ENCODE measurements at places on chromosomes 16 and 17.

- no peak for DNase-seq
Observed at GRCh38 chr17:2932946-2933345, 130.5 kb downstream of the OR1D5 start.

DNA sequence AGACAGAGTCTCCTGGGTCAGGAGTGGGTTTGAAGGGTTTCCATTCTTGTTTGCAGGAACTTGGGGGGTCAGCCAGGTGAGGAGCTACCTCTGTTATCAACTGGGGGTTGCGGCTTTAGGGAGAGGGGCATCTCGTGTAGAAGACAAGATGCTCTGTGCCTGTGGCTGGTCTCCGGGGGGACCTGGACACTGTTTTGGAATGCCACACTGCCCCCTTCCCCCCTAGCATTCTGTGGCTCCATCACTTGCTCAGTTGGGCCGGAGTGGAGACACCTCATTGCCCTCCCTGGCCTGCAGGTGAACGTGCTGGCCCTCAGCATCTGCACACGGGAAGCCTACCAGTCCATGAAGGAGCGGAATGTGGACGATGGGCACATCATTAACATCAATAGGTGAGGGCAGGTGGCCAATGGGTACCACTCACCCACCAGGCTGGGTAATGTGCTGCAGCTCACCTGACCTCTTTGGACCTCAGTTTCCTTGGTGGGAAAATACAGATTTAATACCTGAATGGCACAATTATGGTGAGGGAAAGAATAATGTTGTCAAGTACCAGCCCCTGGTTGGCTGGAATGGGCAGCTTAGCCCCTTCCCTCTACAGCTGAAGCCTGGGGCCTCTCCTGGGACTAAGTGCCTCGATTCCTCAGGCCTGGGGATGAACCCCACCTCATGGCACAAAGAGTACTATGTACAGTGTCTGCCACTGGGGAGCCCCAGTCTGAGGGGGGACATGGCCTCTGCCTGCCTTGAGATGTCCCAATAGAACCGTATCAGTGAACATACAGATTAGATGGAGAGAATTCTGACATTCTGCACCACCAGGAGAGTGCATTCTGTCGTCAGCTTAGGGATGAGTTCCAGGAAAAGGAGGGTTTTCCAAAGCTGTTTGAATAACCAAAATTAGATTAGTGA, 3.3 kb upstream of the MRM1 start:
- DNase-seq: no peak

DNA sequence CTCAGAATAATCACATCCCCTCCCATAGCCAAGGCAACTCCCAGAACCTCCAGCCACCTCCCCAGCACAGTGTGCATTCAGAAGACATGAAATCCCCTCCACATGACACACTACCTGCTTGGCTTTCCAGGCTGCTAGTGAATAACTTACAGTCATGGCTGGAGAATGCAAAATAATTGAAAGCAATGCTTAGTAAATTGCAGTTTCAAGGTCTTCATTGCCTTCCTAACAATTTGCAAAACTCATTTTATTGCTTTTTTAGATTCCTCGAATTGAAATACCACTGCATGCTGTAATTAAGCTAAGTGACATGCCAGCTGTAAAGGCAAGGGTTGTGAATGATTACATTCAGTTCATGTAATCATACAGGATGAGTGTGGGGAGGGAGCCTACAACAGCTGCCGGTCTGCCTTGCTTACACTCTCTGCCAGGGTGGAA, 29.0 kb upstream of the HOXB13 start:
- DNase-seq: no peak

GRCh38 chr17:41657176-41657754, 31.4 kb upstream of the EIF1 start:
- no peak for DNase-seq

GRCh38 chr17:59825533-59826322, 67.0 kb downstream of the TUBD1 start:
- DNase-seq: no peak

DNA sequence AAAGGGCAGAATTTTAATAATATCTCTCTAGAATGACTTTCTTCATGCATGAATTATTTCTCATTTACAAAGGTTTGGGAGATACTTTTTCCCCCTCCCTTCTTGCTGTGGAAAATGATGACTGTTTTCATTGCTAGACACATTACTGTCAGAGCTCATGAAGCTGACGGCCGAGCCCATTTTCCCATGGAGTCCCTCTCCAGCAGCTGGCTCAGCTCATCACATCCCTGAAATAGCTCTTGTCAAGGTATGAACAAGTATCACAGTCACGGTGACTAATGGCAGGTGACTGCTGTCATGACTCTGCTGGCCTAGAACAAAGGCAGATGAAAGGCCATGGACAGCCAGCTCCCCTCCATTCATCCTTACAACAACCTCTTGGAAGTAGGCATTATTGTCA, 208.1 kb downstream of the ABCC12 start:
- no peak for DNase-seq

- no peak for DNase-seq
Observed at GRCh38 chr16:88686062-88686438, 257 bp downstream of the SNAI3 start.

GRCh38 chr16:88633684-88634140, 4.7 kb upstream of the IL17C start:
- DNase-seq: no peak

DNA sequence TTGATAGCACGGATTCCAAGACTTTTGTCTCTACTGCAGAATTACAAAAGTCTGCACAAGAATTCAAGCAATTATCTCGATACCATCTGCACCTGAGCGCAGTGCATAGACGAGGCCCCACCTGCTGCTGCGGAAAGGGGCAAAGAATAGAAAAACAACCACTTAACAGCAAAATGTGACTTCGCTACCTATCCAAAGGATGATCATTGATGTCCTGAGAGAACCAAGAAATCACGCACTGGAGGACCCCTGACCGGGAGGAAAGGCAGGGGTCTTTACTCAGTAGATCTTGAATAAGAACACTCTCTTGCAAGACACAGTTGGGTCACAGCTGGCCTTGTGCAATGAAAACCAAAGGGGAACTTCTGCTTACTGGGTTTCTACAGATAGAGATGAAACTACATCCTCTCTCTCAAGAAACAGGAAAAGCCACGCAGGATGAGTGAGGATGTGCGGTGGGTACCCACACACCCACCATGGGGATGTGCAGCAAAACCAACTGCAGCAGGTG, 147.4 kb upstream of the RPH3AL start:
- DNase-seq: no peak

DNA sequence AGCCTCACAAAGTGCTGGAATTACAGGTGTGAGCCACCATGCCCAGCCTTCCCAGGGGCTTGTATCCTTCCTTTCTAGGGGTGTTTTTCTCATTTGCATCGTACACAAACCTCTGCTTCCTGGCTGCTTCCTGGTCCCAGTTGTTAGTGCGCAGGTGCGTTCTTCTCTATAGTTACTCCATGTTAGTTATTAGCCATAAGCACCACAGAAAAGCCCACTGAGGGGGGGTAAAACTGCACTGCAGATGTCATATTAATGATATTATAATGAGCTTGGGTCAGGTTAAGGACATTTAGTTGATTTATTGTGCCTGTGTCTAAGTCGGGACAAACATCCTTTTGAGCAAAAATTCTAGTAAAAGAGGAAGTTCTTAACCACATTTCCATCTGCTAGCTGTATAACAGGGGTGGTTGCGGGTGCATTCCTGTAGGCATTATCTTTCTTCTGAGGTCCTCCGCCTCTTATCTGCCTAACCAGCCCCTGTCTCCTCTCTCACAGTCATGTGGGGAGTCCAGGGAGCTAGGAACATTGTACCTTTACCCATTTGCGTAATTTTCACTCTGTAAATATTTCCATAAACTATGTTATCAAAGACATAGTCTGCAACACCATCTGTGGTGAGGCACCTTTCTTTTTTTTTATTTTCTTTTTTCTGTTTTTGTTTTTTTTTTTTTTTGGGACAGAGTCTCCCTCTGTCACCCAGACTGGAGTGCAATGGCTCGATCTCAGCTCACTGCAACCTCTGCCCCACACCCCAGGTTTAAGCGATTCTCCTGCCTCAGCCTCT, 23.6 kb upstream of the ATF7IP2 start:
- DNase-seq: peak; percentile 75

DNA sequence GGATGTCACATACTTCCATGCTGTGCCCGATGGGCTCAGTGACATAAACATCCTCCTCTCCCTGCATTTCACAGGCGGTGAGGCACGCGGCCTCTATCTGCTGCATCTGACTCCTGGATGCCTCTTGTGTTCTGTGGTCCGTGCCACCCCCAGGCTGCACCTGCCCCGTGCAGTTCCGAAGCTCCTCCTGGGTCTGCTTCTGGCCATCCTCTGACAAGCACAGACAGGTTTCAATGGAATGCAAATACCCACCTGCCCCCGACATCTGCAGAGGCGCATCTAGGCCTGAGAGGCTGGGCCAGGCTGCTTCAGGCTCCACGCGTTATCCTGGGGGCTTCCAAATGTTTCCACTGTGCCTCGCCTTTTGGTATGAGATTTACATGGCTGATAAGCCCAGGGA, 46.3 kb upstream of the DNAH17 start:
- no peak for DNase-seq

DNA sequence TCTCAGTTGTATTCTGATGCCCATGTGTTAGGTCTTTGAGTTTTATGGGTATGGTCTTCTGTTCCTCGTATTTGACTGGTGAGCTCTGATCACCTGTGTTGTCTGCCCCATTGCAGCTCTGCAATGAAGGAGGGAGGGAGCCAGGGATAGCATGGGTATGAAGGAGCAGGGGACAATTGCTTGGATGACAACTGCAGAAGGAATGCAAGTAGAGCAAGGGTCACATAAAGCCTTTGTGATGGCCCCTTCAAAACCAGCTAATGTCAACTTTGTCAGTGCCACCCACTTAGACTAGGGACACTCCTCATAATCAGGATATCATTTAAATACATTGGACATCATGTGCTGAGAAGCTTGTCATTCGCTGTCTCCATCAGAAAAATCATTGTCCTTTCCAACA, 152.7 kb upstream of the MAF start:
- no peak for DNase-seq

GRCh38 chr17:31699281-31699680, 159.8 kb downstream of the COPRS start:
- no peak for DNase-seq

GRCh38 chr16:778909-779527, 9.2 kb downstream of the RPUSD1 start:
- no peak for DNase-seq

Measured in bone marrow (tissue), 2 donors.